Endothelial cell of umbilical vein (primary cell): ENCODE measurements at places on chromosomes 5 and 9.

DNA sequence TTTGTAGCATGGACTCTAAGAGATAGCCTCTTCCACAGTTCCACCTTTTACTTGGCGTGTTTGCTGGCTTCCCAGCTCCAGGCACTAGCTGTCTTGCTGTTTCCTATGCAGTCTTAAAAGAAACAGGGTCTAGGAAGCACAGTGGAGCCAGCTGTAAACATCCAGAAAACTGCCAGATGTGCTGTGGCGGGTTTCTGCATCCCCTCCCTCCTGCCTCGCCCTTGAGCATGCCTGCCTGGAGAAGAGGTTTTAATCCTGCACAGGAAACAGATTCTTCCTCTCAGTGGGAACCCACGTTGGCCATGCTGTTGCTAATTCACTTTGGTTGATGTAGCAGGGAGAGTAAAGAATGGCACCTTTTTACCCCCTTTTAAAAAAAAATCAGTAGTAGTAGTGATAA, 121.3 kb downstream of the RPS23 start:
- no peak overlapping the region for H3K27ac ChIP-seq
- no peaks in the 10 kb centered on the region for H3K27me3 ChIP-seq

GRCh38 chr5:6676702-6677101, 36.5 kb upstream of the TENT4A start:
- DNase-seq, result no peak
- H3K36me3 ChIP-seq, result no peaks in the 10 kb centered on the region
- no peak overlapping the region for H3K27ac ChIP-seq

GRCh38 chr5:137794863-137795262, 40.7 kb upstream of the HNRNPA0 start:
- H3K27me3 ChIP-seq, result peaks cover 4% of the 10 kb centered on the region
- no peak overlapping the region for H3K27ac ChIP-seq
- H3K4me1 ChIP-seq, result no peaks in the 10 kb centered on the region
- no peak overlapping the region for H3K4me3 ChIP-seq
- no peak for DNase-seq

DNA sequence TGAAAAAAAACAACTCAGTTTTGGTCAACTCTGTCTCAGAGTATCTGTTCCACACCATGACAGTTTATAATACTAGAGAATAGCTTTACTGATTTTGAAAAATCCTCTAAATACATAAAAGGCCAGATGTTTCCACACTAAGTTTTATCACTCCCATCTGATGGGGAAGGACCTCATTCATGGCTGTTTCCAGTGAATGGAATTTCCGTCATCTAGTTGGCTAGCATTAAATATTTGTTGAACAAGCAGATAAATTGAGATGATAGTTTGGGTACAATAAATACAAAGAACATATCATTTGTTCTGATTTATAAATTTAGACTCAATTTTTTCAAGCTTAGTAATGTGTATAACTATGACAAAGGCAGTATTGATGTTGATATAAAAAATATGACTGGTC, 408.5 kb downstream of the PTPRD start:
- no peak overlapping the region for H3K4me3 ChIP-seq
- H3K36me3 ChIP-seq, result no peaks in the 10 kb centered on the region
- no peak overlapping the region for H3K27ac ChIP-seq
- no peaks in the 10 kb centered on the region for H3K4me1 ChIP-seq
- H3K27me3 ChIP-seq, result no peaks in the 10 kb centered on the region
- DNase-seq, result peak; percentile 53

GRCh38 chr9:114894206-114894605, 36.2 kb downstream of the TNFSF8 start:
- H3K4me1 ChIP-seq, result peaks cover 58% of the 10 kb centered on the region
- no peaks in the 10 kb centered on the region for H3K27me3 ChIP-seq

- no peaks in the 10 kb centered on the region for H3K36me3 ChIP-seq
- no peaks in the 10 kb centered on the region for H3K4me1 ChIP-seq
- H3K4me3 ChIP-seq, result no peak overlapping the region
Measured at GRCh38 chr9:90538566-90538965, 104.1 kb downstream of the DIRAS2 start.

DNA sequence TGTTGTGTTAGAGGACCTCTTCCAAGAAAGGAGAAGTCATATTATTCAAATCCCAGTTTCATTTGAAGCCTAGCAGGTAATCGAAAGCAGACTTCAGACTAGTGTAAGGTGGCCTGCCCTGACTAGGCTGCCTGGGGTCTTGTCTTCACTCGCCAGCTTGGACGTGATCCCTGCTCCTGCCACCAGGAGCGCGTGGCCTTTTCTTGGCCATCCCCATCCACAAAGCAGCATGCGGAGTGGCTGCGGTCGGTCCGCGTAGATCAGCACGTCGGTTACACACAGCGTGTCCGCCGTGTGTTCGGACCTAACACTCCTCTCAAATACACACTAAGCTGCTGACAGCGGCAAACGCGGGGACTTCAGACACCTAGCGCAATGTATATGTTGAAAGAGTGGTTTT, 37.3 kb downstream of the CFAP77 start:
- H3K4me3 ChIP-seq, result no peak overlapping the region
- H3K36me3 ChIP-seq, result no peaks in the 10 kb centered on the region
- no peak for DNase-seq
- no peaks in the 10 kb centered on the region for H3K4me1 ChIP-seq
- no peak overlapping the region for H3K27ac ChIP-seq

DNA sequence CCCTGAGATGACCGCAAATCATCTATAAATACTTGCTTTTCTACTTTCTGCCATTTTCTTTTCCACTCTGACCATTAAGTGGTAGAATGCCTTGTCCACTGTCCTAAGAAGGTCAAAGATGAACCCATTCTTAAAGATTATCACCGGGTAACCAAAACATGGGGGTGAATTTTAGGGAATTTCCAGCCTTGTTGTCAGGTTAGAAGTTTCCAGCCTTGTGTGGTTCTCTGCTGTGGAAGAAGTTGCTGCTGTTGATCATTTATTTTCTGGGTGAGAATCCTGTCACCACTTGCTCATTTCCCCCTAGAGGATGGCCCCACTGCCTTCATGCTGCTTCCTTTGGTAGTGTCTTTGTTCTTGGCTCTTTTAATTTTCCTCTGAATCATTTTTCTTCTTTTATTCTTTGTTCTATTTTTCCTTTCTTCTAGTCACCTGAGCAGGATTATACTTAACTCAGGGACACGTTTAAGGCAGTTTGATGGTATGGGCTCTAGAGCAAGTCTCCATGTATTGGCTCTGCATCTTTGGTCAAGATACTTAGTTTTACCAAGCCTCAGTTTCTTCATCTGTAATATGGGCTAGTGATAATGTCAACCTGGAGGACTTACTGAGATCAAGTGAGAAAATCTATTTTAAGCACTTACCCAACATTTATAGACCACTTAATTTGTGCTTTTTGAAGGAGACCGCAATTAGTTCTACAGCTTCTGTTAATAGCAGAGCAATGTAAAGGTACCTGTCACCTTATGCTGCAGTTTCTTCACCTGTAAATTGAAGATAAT, 266.2 kb downstream of the ARHGAP26 start:
- H3K27me3 ChIP-seq, result no peaks in the 10 kb centered on the region
- DNase-seq, result no peak
- no peak overlapping the region for H3K4me3 ChIP-seq
- no peaks in the 10 kb centered on the region for H3K36me3 ChIP-seq

DNA sequence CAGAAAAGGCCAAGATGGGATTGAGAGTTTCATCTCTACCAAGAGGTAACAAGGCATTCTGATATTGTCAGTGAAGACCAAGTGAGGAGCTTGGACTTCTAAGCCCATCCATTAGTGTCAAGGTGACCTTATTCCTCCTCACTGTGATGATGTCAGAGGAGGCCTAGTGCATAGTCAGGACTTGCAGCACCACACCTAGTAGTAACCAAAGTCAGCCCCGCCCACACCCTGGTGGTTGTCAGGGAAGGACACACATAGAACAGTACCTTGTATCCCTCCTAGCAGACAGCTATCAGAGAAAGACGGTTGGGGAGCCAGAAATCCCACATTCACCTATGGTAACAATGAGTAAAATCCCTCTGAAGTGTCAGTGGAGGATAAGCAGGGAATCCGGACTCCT, 111.7 kb downstream of the AP3B1 start:
- no peaks in the 10 kb centered on the region for H3K36me3 ChIP-seq
- H3K4me3 ChIP-seq, result no peak overlapping the region
- H3K27ac ChIP-seq, result no peak overlapping the region
- DNase-seq, result no peak
- no peaks in the 10 kb centered on the region for H3K27me3 ChIP-seq
- H3K4me1 ChIP-seq, result peaks cover 2% of the 10 kb centered on the region

DNA sequence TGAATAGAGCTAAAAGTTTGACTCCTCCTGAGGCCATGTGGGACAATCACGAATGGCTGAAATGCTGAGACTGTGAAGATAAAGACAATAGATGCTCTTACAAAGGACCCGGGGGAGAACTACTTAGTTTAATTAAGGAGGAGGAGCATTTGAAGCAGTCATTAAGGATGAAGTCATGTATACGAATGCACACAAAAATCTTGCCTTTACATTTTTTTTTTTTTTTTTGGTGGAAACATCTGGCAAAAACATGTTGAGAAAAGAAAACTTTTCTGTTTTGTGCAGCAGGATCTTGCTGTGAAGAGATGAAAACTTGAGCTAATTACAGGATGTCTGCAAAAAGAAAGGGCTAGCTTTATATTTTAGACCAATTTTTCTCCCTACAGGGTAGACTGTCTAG, 42.3 kb upstream of the NR3C1 start:
- no peaks in the 10 kb centered on the region for H3K36me3 ChIP-seq
- DNase-seq, result no peak
- no peaks in the 10 kb centered on the region for H3K4me1 ChIP-seq

- no peaks in the 10 kb centered on the region for H3K36me3 ChIP-seq
- no peak for DNase-seq
- H3K4me1 ChIP-seq, result no peaks in the 10 kb centered on the region
- no peaks in the 10 kb centered on the region for H3K27me3 ChIP-seq
Measured at GRCh38 chr5:2251751-2252150, 369.0 kb upstream of the IRX4 start.

DNA sequence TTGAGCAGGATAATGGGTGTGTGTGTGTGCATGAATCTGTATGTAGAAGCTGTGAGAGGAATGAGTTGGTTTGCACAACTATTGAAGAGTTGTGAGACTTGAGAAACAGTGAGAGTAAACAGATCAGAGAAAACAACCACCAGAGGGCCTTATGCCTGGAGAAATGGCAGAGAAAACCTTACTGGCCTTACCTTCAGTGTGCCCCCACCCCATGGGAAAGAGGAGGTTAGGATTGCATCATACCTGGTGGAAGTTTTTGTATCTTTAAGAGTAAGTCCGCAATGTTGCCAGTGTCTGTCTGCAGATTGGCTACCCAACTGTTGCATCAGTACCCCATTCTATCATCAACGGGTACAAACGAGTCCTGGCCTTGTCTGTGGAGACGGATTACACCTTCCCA, 1909.4 kb upstream of the WWC1 start:
- no peak for DNase-seq
- no peaks in the 10 kb centered on the region for H3K36me3 ChIP-seq
- no peaks in the 10 kb centered on the region for H3K27me3 ChIP-seq
- H3K27ac ChIP-seq, result no peak overlapping the region

DNA sequence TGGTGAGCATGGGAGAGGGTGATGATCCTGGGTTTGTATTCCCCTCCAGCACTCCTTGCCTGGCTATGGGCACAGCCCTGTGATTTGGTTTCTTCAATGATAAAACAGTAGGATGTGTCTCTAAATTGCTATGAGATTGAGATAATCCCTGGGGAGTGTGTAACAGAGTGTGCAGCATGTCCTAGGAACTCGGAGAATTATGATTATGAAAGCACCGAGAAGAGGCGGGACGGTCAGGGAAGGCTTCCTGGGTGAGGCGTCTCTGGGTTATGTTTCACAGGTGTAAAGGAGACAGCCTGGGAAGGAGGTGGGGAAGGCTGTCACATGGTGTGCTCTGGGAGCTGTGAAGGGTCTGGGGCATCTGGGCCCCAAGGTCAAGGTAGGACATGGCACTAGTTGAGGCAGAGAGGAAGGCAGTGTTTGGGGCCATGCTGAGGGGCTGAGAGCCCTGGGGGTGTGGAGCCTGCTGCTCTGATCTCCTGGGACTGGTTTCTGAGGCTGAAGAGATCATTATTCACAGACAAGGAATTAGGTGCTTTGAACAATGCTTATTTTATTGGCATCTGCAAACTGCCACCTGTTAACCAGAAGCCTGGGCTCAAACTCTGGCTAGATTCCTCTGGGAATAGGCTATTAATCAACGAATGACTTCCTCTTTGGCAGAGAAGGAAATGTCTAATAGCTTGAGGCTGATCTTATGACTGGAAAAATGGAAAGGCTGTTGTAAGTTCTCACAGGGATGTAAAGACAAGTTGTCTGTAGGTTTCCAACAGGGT, 73.8 kb upstream of the IL12B start:
- no peak for DNase-seq
- H3K36me3 ChIP-seq, result no peaks in the 10 kb centered on the region
- H3K27me3 ChIP-seq, result no peaks in the 10 kb centered on the region

- no peak overlapping the region for H3K4me3 ChIP-seq
- no peak for DNase-seq
- no peaks in the 10 kb centered on the region for H3K4me1 ChIP-seq
- no peak overlapping the region for H3K27ac ChIP-seq
Measured at GRCh38 chr5:179599100-179599499, 24.4 kb downstream of the HNRNPH1 start.

DNA sequence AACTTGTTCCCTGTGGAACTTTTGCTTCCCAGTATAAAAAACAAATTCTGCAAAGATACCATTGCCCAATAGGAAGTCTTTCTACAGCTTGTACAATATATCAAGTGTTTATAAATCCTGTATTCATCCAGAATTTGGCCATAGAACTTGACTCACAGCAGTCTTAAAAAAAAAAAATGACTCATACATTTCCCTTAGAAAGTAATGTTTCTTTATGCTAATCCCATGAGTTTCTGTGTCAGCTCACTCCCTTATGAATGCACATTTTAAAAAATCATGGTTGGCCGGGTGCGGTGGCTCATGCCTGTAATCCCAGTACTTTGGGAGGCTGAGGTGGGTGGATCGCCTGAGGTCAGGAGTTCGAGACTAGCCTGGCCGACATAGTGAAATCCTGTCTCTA, 89.3 kb upstream of the DMRT1 start:
- no peaks in the 10 kb centered on the region for H3K36me3 ChIP-seq
- no peak overlapping the region for H3K4me3 ChIP-seq
- peak overlapping the region; percentile 50 for H3K27ac ChIP-seq
- peak; percentile 82 for DNase-seq

DNA sequence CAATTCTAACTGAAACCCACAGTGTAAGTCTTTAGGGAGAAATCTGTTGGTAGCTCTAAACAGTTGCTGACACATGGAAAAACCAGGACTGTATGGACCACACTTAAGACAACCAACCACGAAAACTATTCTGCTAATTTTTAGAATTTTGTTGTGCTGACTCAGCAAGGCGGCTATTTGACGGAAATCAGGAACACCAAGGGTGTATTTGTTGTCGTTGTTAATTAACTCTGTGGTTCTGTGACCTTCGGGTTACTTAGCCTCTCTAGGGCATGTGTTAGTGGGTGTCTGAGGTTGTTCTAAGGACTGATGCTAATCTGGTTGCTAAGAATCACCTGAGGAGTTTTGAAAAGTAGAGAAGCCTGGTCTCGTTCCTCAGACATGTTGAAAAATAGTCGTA, 79.2 kb downstream of the ATP10B start:
- DNase-seq, result no peak
- H3K27ac ChIP-seq, result no peak overlapping the region
- H3K27me3 ChIP-seq, result no peaks in the 10 kb centered on the region
- H3K4me3 ChIP-seq, result no peak overlapping the region
